Stimulated activated CD4-positive, alpha-beta T cell treated with anti-CD3 and anti-CD28 coated beads, Interleukin-4, amount 100 ng/mL, for 4 hours (primary cell): ENCODE measurements at places on chromosomes 16 and 17.

DNA sequence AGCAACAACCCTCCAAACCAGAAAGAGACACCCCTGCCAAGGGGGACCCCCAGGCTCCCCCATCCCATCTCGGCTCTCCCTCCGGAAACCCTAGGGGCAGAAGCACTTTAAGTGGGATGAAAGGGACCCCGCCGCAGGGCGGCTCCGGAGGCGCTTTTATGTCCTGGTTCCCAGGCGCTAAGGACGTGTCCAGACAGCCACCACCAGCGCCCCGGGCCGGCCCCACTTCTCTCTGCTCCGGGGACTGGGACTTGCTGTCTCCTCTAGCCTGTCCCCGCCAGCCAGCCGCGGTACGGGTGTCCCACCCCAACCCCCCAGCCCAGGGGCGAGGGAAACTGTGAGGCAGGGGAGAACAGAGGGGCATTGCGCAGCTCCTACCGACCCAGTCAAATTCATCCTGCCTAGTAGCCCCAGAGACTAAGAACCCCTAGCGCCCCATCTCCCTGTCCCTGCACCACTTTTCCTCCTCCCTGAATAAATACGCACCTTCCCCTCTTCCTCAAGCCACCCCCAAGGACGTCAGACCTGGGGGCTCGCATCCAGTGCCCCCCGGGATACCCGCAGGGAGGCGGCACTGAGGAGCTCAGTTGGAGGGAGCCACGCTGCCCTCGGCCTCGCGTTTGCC, 4.1 kb downstream of the SP6 start:
- DNase-seq = no peak

DNA sequence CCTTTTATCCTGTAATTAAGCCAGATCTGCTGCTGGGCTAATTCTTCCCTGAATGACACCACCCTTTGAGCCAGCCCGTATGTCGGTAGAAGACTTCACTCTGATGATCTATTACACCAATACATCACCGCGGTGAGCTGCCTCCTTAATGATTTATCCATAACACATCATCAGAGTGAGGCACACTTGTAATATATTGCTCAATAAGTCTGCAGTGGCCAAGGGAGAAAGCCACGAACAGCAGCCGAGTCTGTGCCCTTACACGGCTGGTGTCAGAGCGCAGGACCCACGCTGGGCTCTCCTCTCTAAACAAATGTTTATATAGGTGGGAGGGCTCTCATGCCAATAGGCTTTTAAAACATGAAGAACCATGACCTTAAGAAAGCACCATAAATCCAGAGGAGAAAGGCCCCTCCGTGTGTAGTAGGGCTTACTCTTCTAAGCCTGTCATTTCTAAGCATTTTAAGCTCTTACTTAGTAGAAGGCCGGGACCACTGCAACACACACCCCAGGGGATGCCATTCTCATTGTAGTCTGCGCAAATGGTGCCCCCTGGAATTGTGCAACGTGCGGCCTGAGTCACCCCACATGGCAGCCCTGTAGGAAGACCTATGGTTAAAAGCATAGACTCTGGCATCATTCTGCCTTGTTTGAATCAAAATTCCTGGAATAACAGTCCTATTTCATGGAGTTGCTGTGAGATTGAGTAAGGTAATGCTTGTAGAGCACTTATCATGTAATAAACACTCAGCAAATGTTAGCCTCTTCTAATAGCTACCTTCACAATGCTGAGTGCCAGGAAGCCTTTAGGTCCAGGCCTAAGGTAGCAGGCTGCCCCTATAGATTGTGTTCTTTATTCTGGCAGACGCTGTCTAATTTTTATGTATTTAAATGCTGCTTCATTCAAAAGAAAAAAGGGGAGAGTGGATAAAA, 26.1 kb downstream of the MRPS23 start:
- no peak for DNase-seq

DNA sequence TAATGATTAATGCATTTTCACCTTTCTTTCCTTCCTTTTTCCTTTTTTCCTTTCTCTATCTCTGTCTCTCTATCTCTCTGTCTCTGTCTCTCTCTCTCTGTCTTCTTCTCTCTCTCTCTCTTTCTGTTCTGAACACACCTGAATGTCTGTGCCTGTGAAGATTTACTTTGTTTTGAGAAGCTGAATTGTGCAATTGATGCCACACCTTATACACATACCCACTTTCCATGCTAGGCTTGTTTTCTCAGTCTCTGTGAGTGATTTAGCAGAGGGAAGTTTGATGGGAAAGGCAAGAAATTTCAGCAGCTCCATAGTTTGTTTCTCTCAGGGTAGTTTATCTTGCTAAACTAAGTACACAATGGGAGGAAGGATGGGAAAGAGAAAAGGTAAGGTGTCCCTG, 9.3 kb upstream of the CAPNS2 start:
- DNase-seq = no peak

DNA sequence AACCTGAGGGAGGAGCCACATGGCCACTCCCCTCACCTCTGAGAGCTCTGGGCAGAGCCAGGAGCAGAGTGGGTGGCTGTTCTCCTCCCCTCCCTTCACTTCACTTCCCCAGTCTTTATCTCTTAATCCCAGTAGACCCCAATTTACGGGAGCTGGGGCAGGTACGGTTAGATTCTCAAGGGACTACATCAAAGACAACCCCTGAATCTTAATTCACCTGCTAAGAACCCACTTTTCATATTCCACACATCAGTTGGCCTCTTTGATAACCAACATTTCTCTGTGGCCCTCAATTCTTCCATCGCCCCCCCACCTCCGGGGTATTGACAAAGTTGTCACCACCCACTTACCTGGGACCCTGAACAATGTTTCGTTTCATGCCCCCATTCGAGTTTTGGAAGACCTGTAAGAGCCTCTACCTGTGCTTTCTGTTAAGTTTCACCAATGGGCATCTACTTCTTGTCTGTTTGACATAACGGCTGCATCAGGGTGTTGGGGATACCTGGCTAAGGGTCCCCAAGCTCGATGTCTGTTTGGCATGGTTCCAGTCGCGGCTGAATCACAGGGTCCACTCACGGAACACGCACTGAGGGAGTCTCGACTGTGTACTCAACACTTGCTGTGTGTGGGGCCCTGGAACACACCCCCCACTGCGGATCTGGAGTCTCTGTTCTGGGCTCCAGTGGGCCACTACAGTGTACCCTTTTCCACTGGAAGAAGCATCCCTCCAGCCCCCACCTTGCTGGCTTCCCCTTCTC, 27.8 kb downstream of the SLC38A8 start:
- no peak for DNase-seq

DNA sequence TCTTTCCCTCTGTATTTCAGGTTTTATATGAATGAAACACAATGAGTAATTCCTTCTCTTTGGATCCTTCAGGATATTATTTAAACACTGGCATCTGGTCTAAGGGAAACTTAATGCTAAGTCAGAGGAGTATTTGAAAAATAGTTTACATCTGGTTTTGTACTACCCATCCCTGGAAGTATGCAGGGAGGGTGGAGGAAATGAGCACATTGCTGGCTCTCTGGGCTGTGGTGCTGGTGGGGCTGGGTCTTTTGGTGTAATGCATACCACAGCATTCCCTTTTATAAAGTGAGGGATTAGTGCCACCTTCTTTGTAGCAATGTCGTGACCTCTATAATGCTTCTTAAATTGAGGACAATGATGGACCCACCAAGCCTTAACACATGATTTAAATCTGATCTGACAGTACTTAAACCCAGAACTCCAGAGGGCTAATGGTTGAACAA, 105.5 kb upstream of the AXIN2 start:
- no peak for DNase-seq

- DNase-seq = no peak
Measured at GRCh38 chr17:41551365-41551764, 20.5 kb downstream of the KRT9 start.

DNA sequence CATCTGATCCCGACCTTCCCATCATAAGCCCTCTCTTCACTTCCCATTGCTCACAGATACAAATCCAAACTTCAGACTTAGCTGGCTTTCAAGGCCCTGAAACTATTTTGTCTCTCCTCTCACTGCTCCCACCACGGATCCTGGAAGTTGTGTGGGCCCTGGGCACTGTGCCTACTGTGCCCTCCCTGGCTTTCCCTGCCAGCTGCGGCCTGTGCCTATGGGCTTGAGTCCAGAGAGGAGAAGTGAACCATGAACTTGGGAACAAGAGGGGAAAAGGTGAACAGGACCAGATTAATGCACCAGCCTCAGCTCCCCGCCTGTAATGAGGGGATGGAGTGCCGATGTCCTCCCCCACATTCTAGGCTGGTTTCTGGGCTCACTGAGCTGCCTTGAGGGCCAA, 18.9 kb upstream of the KCNJ12 start:
- DNase-seq = no peak
